ENCODE measurements at places on chromosomes 1 and 21.
A peak's percentile ranks its signal among the peaks of the same experiment; 100 is the strongest.

DNA sequence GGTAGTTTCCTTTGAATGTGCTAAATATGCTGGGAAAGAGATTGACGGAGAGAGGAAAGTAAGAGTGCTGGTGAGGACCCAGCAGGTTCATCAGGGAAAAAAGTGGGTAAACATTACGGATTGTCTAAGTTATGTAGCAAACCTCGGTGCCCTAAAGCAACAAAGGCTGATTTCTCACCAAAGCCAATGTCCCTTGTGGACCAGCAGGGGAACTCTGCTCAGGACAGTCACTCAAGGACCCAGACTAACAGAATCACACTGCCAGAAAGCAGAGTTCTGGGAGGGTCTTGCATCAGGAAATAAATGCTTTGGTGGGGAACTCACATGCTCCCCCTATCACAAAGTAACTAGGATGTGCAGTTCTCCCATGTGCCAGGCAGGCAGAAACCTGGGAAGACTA lies 1.7 kb upstream of the IKBKE start:
- DNase-seq = no peak

DNA sequence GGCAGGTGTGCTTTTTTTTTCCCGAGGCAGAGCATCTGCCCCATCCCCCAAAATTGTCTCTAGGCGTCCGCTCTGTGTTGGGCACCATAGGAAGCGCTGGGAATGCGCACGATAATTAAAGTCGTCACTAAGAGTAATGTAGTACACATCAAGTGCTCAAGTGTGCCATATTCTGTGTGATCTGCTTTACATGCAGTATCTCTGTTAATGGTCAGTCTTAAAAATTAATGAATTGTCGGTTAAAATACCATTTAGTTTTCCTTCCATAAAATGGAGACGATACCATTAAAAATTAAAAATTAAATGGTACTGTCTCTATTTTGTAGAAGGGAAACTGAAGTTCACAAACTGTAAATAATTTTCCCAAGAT lies 544 bp upstream of the CCT8 start:
- DNase-seq = no peak

GRCh38 chr1:92859400-92860039 lies 27.7 kb downstream of the RPL5 start:
- no peak for DNase-seq

DNA sequence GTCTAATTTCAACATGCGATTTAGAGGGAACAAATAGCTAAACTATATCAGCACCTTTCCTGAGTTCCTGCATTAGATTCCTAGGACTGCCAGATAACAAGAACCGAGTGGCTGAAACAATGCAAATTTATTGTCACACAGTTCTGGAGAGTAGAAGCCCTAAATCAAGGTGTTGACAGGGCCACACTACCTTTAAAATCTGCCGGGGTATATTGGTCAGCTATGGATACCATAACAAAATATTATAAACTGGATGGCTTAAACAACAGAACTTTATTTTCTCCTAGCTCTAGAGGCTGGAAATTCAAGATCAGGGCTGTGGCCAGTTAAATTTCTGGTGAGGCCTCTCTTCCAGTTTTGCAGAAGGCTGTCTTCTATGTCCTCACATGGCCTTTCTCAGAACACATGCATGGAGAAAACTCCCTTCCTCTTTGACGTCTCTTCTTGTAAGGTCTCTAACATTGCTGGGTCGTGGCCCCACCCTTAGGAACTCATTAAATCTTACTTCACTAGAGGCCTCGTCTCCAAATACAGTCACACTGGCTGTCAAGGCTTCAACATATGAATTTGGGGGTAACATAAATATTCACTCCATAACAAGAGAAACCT lies 144.3 kb downstream of the FCRL5 start:
- DNase-seq = no peak

- no peak for DNase-seq
Observed at GRCh38 chr1:42924851-42925760, 33.6 kb downstream of the SLC2A1 start.

DNA sequence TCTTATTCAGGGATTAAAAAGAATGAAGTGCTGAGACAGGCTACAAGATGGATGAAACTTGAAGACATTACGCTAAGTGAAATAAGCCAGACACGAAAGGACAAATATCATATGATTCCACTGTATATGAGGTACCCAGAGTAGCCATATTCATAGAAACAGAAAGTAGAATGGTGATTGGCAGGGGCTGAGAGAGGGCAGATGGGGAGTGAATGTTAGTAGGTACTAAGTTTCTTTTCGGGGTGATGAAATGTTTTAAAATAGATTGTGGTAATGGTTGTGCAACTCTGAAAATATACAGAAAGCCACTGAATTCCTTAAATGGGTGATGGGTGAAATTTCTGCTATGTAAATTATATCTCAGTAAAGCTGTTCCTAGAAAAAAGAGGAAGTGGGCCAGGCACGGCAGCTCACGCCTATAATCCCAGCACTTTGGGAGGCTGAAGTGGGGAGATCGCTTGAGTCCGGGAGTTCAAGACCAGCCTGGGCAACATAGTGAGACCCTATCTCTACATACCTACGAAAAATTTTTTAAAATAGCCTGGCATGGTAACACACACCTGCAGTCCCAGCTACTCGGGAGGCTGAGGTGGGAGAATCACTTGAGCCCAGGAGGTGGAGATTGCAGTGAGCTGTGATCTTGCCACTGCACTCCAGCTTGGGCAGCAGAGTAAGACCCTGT lies 15.9 kb downstream of the SLC27A3 start:
- DNase-seq = no peak

DNA sequence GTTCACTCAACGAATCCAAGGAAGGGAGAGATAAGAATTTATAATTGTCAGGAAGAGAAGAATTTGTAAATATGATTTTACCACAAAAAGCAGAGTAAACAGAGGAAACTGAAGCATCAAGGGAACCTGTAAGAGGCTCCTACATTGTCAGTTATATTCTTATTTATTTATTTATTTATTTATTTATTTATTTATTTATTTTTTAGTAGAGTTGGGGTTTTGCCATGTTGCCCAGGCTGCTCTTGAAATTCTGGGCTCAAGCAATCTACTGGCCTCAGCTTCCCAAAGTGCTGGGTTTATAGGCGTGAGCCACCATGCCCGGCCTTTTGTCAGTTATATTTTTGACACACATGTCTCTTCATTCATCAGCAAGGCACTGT lies 47.1 kb downstream of the FCRL3 start:
- no peak for DNase-seq

GRCh38 chr1:60848583-60849188 lies 233.7 kb upstream of the NFIA start:
- peak; percentile 65 for DNase-seq

- no peak for DNase-seq
Observed at GRCh38 chr1:189530162-189530561, 947.5 kb downstream of the BRINP3 start.

DNA sequence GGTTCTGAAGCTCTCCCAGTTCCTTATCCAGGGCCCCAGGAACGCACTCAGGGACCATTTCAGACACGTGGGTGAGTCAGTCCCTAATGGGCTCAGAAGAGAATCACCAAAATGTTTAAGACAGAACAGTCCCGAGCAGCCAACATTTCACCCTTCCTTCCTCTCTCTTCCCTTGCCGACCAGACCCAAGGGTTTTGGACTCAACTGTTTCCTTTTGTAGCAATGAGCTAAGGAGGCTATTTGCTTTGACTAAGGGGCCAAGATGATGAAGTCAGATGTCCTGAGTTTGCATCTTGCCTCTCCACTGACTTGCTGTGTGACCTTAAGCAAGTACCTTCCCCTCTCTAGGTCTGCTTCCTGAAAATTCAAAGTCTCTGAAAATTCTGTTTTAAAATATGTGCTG lies 472.3 kb upstream of the VAMP3 start:
- DNase-seq = no peak

- no peak for DNase-seq
Observed at GRCh38 chr1:16026723-16027484, 5.1 kb downstream of the CLCNKA start.

- DNase-seq = no peak
Observed at GRCh38 chr21:45590246-45590725, 48.0 kb upstream of the SLC19A1 start.

DNA sequence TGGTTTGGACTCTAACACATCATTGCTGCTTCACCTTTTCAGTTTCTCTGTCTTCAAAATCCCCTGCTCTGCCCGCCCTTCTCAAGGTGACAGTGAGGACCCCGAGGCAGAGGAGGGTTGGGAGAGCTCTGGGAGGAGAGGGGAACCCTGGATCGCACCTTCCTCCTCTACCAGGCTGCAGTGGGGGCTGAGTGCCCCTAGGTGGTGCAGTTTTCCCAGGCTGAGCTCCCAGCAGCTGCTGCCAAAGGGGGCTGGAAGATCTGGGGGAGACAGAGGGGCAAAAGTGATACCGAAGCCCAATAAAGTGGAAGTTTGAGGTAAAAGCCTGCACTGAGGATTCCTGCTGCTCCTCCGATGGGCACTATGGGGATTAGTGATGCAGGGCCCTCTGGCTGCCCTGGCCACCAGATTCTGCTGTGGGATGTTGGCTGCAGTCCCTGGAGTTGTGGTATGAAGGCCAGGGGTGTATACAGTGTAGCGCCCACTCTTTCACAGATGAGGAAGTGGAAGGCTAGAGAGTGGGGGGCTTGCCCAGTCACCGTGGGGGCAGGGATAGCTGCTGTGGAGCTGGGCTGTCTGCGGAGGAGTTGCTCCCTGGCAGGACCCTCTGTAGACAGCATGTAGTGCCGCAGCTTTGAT lies 40.7 kb upstream of the SCMH1 start:
- no peak for DNase-seq

GRCh38 chr1:202462342-202463076 lies 114.0 kb downstream of the PPP1R12B start:
- DNase-seq = no peak

DNA sequence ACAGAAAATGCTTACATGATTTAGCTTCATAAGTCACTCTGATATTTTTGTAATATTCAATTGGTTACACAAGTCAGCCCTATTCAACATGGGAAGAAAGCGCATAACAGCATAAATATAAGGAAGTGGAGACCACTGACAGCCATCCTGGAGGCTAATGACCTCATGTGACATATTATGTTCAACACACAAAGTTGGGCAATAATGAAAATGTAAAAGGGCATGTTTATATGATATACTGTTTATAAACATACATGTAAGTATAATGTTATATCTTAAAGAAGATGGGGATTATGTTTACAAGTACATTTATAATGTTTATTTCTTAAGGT lies 30.2 kb downstream of the EVI5 start:
- DNase-seq = no peak

DNA sequence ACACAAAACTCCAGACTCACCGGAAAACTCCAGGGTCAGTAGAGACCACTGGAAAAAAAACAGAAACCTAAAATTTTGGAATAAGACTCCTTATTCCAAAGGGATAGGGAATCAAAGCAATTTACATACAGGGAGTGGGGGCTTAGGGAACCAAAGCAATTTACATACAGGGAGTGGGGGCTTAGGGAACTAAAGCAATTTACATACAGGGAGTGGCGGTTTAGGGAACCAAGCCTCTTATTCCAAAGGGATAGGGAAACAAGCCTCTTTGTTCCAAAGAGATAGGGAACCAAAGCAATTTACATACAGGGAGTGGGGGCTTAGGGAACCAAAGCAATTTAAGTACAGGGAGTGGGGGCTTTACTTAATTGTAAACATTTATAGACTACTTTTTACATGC lies 28.4 kb upstream of the TTLL7 start:
- DNase-seq = peak; percentile 23

DNA sequence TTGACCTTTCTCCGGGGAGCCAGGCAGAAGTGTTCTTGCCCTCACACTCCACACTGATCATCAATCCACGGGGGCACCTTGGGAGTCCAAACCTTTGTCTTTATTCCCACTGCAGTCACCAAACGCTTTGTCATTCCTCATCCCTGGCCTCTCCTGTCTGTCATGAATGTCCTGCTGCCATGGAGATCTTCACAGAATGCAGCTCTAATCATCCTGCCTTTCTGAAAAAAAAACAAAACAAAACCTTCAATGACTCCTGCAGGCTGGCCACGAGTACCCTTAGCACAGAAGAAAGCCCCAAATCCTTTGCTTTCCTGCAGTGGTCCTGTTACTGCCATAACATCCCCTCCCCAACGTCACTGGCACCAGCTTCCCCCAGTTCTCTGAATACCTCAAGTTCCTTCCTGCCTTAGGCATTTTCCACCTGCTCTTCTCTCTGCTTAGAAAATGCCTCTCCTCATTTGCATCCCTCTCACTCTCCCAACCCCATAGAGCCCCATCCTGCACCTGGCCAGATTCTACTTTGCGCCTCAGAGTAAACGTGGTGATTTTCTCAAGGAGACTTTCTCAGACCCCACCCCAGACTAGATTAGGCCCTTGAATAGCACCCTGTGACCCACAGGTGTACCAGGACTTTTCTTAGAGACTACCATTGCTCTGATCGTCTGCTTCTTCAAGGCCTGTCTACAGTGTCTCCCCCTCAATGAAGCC lies 131.2 kb downstream of the AK5 start:
- peak; percentile 9 for DNase-seq

DNA sequence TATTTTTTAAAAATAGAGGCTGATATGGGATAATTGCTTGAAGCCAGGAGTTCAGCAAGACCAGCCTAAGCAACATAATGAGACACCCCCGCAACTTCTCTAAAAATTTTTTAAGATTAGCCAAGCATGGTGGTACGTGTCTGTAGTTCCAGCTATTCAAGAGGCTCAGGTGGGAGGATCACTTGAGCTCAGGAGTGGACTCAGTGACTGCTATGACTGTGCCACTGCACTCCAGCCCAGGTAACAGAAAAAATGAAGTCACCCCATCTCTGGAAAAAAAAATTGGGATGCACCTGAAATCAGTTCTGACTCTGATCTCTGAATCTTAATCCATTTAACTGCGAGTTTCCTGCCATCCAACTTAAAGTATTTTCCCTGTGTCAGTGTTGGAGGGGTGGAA lies 124.2 kb downstream of the MRPS6 start:
- DNase-seq = no peak

- no peak for DNase-seq
Observed at GRCh38 chr1:186978596-186979556, 150.1 kb downstream of the PLA2G4A start.

DNA sequence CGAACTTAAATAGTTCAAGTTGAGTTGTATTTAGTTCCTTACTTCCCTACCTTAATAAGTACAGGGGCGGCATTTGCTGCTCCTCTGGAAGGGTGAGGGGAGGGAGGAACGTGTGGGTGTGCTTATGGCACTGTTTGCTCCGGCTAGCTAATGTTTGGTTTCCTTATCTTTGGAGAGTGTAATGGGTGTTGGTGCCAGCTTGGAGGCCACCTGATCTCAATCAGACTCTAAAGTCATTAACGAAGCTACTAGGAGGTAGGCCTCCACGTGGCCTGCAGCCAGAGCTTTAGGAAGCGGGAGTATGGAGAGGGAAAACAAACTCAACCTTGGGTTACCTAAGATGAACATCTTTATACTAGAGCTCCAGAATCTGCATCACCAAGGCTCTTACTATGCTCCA lies 43.0 kb upstream of the RAP1A start:
- no peak for DNase-seq
